ENCODE measurements at places on chromosomes 6 and 20. TPM values are rescaled to one million over a fixed set of nuclear protein-coding genes. Genes with fewer than 3 reads are reported as not detected.

GRCh38 chr20:23609486-23610109, 3.9 kb upstream of the CST9 start:
- H3K4me3 ChIP-seq, result no peak overlapping the region
- H3K4me1 ChIP-seq, result no peaks in the 10 kb centered on the region
- H3K27me3 ChIP-seq, result no peaks in the 10 kb centered on the region
- no peak for DNase-seq
- no peaks in the 10 kb centered on the region for H3K36me3 ChIP-seq
- H3K27ac ChIP-seq, result no peak overlapping the region

The BRD2 gene
- 155 TPM for total RNA-seq

DNA sequence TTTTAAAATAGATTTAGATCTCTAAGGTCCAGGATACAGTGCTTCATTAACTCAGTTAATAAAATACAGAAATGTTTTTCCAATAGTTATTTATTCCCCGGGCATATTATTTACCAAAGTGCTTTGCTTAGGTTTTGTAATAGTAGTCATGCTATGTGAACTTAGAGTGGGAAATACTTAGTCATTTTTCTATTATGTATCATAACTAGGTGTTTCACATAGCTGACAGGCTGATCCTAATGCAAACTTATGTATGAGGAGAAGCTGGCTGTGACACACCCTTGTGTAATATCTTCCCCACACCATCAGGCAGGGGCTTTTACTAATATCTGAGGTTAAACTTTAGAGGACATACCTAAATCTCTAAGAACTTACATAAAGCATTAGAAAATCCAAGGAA, 277.7 kb upstream of the RIMS1 start:
- DNase-seq, result no peak
- no peaks in the 10 kb centered on the region for H3K27me3 ChIP-seq
- no peak overlapping the region for H3K4me3 ChIP-seq
- no peak overlapping the region for H3K27ac ChIP-seq

The DPM1 gene
- 30.2 TPM for total RNA-seq

The SLC22A3 gene
- 30.6 TPM for total RNA-seq

GRCh38 chr6:106997392-106998158, 23.0 kb upstream of the CD24 start:
- DNase-seq, result peak; percentile 67
- H3K27me3 ChIP-seq, result no peaks in the 10 kb centered on the region
- no peaks in the 10 kb centered on the region for H3K4me1 ChIP-seq
- no peak overlapping the region for H3K4me3 ChIP-seq
- no peaks in the 10 kb centered on the region for H3K36me3 ChIP-seq

- peak overlapping the region; percentile 62 for H3K4me3 ChIP-seq
- peak overlapping the region; percentile 58 for H3K27ac ChIP-seq
- H3K36me3 ChIP-seq, result no peaks in the 10 kb centered on the region
- H3K4me1 ChIP-seq, result peaks cover 59% of the 10 kb centered on the region
- DNase-seq, result no peak
Observed at GRCh38 chr6:32109765-32110160, 625 bp upstream of the TNXB start.

DNA sequence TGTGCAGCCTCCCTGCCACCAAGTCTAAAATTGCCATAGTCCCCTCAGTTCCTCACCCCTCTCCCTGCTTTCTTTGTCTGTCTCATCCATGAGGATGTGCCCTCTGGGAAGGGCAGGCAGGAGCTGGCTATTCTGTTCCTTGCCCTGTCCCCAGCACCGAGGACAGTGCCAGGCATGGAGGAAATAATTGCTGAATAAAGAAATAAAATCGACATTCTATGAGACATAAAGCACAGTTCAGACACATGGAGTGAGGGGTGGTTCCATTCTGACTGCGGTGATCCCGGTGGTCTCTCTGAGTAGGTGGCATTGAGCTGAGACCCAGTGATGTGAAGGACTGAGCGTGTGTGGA, 23.5 kb upstream of the NOL4L start:
- DNase-seq, result no peak
- H3K4me3 ChIP-seq, result no peak overlapping the region
- no peaks in the 10 kb centered on the region for H3K27me3 ChIP-seq
- H3K36me3 ChIP-seq, result no peaks in the 10 kb centered on the region
- no peak overlapping the region for H3K27ac ChIP-seq
- no peaks in the 10 kb centered on the region for H3K4me1 ChIP-seq

The ADGRF1 gene
- total RNA-seq, result 12.9 TPM

DNA sequence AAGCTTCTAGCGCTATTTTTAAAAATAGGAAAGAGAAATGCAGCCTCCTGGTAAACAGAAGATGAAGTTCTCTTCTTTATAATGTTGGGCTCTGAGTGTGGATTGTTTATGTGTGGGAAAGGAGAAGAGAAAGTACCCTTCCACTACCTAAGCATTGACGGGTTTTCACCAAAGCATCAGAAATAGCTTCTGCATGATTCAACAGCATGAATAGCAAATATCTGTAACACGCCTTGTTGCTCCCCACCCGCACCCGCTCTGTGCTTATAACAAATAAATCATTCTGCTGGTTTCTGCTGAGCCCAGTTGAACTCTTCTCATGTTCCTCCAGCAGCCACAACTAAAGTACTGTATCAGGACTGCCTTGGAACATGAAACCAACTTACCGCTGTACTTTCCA, 20.7 kb downstream of the TXLNB start:
- DNase-seq, result no peak
- H3K36me3 ChIP-seq, result no peaks in the 10 kb centered on the region
- H3K4me3 ChIP-seq, result no peak overlapping the region
- H3K4me1 ChIP-seq, result no peaks in the 10 kb centered on the region
- no peaks in the 10 kb centered on the region for H3K27me3 ChIP-seq
- no peak overlapping the region for H3K27ac ChIP-seq

DNA sequence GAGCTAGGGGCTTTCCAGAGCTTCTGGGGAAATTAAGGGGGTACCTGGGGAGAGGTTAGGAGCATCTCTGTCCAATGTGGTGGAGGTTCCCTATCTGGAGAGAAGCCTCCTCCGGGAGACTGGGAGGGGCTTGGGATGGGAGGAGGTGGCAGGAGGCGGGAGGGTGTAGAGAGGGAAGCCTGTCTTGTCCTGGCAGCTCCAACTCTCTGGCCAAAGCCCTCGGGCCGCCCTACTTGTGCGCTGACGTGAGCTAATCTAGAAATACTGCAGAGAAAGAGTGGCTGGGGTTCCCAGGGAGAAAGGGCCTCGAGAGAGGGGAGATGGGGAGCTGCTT, 1.6 kb upstream of the SLC32A1 start:
- no peak overlapping the region for H3K4me3 ChIP-seq
- no peaks in the 10 kb centered on the region for H3K4me1 ChIP-seq
- no peak for DNase-seq
- no peak overlapping the region for H3K27ac ChIP-seq

The TAP2 gene
- 56.4 TPM for total RNA-seq

The C6orf15 gene
- not detected for total RNA-seq

DNA sequence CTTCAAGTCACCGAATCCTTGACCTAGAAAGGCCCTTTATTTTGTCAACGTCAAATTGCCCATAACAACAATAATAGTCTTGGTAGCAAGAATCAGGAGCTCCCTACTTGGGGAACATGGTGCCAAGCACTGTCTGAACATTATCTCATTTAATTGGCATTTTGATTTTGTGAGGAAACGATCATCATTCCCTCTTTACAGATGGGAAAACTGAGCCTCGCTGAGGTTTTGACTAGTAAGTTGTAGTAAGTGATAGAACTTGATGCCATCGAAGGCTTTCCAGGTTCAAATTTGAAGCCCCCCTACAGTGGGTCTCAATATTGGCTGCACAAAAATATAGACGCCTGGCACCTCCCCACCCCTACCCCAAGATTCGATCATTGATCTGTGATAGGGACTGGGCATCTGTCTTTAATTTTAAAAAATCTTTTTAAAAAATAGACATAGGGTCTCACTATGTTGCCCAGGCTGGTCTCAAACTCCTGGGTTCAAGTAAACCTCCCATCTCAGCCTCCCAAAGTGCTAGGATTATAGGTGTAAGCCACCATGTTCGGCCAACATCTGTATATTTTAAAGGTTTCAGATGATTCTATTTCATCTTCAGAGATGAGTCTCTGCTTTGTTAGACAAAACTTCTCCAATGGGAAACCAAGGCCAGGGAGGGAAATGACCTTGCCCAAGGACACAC, 36.7 kb downstream of the HNF4A start:
- peaks cover 9% of the 10 kb centered on the region for H3K27me3 ChIP-seq
- DNase-seq, result no peak
- H3K4me1 ChIP-seq, result peaks cover 4% of the 10 kb centered on the region

The ZNF311 gene
- total RNA-seq, result 1.8 TPM

The BHLHE23 gene
- not detected for total RNA-seq

GRCh38 chr6:1176567-1176966, 135.3 kb upstream of the FOXQ1 start:
- DNase-seq, result no peak
- no peak overlapping the region for H3K27ac ChIP-seq
- H3K4me1 ChIP-seq, result no peaks in the 10 kb centered on the region
- no peaks in the 10 kb centered on the region for H3K27me3 ChIP-seq
- no peaks in the 10 kb centered on the region for H3K36me3 ChIP-seq

DNA sequence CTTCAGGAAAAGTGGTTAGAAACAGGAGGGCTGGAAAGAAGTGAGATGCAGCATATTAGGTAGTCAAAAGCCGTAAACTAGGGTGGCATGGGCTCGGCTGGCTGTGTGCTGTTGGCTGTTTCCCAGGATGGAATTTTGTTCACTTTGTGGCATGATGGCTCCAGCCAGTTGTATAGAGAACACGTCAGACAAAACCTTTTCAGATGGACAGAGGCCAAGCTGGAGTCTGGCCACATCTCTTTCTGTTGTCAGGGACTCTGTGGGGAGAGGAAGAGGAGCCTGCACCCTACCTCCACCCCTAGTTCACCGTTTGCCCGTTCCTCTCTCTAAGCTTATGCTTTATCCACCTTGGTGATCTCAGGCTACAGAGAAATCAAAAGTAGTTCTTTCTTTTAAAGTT, 22.0 kb downstream of the C6orf89 start:
- DNase-seq, result no peak
- peaks cover 70% of the 10 kb centered on the region for H3K36me3 ChIP-seq
- no peak overlapping the region for H3K27ac ChIP-seq
- no peaks in the 10 kb centered on the region for H3K27me3 ChIP-seq
- peaks cover 32% of the 10 kb centered on the region for H3K4me1 ChIP-seq

The THEMIS gene
- 3.0 TPM for total RNA-seq

GRCh38 chr6:54624779-54625178, 221.8 kb upstream of the FAM83B start:
- no peak overlapping the region for H3K27ac ChIP-seq
- no peak overlapping the region for H3K4me3 ChIP-seq
- no peaks in the 10 kb centered on the region for H3K27me3 ChIP-seq
- H3K36me3 ChIP-seq, result no peaks in the 10 kb centered on the region
- H3K4me1 ChIP-seq, result no peaks in the 10 kb centered on the region
- no peak for DNase-seq

GRCh38 chr6:161922631-161923119, 648.8 kb upstream of the AGPAT4 start:
- DNase-seq, result no peak
- no peaks in the 10 kb centered on the region for H3K4me1 ChIP-seq

DNA sequence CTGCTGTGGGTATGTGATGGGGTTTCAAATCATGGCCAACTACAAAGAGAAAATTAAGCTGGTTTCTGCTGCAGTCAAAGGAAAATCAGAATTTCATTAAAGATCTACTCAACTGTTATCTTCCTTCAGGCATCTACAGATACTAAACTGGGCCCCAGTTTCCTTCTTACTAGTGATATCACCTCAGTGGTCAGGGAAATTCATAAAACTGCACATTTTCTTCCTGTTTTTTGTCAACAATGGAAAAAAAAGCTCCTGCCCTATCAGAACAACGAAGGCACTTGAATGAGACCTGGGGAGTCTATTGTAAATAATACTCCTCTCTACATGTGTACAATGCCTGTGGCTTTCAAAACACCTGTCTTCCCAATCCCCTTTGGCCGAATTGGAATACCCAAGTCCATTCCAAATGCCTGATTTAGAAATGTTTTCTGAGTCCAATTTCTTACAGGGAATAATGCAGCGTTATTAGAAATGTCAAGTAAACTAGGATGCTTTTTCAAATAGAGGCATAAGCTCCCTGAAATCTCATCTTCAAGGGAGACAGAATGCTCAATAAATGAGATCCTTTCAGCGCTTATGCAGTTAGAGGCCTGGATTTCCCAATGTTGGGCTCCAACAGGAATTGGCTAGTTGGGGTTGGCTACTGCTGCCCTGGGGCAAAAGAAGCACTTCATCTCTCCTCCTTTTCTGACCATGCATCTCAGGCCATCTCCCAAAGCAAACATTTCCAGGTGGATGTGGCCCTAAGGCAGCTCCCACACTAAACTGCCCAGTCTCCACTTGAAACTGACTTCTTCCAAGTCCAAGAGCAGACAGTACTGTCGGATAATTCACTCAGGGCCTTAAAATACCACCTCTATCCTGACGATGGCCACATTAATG, 143.3 kb downstream of the NFATC2 start:
- no peak for DNase-seq
- H3K36me3 ChIP-seq, result no peaks in the 10 kb centered on the region
- no peak overlapping the region for H3K4me3 ChIP-seq
- peak overlapping the region; percentile 14 for H3K27ac ChIP-seq
- no peaks in the 10 kb centered on the region for H3K27me3 ChIP-seq

GRCh38 chr6:170267688-170268087, 23.2 kb downstream of the DLL1 start:
- H3K4me1 ChIP-seq, result peaks cover 13% of the 10 kb centered on the region
- no peaks in the 10 kb centered on the region for H3K36me3 ChIP-seq
- H3K27me3 ChIP-seq, result peaks cover 2% of the 10 kb centered on the region
- H3K27ac ChIP-seq, result no peak overlapping the region
- H3K4me3 ChIP-seq, result no peak overlapping the region

The LAMA4 gene
- 134 TPM for total RNA-seq

- H3K27me3 ChIP-seq, result peaks cover 3% of the 10 kb centered on the region
- no peaks in the 10 kb centered on the region for H3K36me3 ChIP-seq
Observed at GRCh38 chr6:44363377-44363926, 21.0 kb downstream of the SPATS1 start.

GRCh38 chr6:159445351-159445750, 247.7 kb downstream of the SOD2 start:
- H3K27ac ChIP-seq, result no peak overlapping the region
- DNase-seq, result no peak
- H3K36me3 ChIP-seq, result no peaks in the 10 kb centered on the region
- no peaks in the 10 kb centered on the region for H3K27me3 ChIP-seq
- H3K4me3 ChIP-seq, result no peak overlapping the region
- H3K4me1 ChIP-seq, result no peaks in the 10 kb centered on the region

The TRIM31 gene
- total RNA-seq, result 0.35 TPM

- no peaks in the 10 kb centered on the region for H3K27me3 ChIP-seq
- H3K36me3 ChIP-seq, result no peaks in the 10 kb centered on the region
- no peak for DNase-seq
- no peak overlapping the region for H3K4me3 ChIP-seq
- H3K4me1 ChIP-seq, result peaks cover 3% of the 10 kb centered on the region
Observed at GRCh38 chr6:122740091-122740490, 39.4 kb upstream of the FABP7 start.

DNA sequence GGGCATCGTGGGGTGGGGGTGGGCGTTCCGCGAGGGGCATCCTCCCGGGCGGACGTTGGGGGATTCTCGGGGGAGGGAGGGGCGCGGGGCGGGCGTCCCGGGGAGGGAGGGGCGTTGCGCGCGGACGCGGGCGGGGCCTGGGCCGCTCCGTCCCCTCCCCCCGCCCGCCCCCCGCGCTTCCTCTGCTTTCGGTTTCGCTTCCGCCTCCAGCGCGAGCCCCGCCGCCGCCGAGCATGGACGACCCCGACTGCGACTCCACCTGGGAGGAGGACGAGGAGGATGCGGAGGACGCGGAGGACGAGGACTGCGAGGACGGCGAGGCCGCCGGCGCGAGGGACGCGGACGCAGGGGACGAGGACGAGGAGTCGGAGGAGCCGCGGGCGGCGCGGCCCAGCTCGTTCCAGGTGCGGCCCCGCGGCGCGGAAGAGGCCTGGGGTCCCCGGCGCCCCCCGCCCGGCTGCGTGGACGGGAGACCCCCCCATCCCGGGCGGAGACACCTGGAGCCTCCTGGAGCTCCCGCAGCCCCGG, at the start of gene OGFR:
Gene OGFR, plus strand, starts transcription at position 209 of the 528 bp plus-strand sequence. Its CDS starts 25 bp downstream, at position 234.
- H3K27me3 ChIP-seq, result no peaks in the 10 kb centered on the region
- H3K4me3 ChIP-seq, result peak within 1 kb of the TSS; percentile 81
- DNase-seq, result peak; percentile 85
- peak within 1 kb of the TSS; percentile 87 for H3K27ac ChIP-seq

The COL9A1 gene
- total RNA-seq, result not detected
